ENCODE measurements at places on chromosomes 4 and X.

- no peak for DNase-seq
Observed at GRCh38 chr4:149645790-149646189, 169.9 kb downstream of the IQCM start.

- DNase-seq, result no peak
Observed at GRCh38 chr4:172546782-172547181, 621.8 kb upstream of the GALNT7 start.

- no peak for DNase-seq
Observed at GRCh38 chrX:48864210-48864609, 28.8 kb upstream of the PCSK1N start.

DNA sequence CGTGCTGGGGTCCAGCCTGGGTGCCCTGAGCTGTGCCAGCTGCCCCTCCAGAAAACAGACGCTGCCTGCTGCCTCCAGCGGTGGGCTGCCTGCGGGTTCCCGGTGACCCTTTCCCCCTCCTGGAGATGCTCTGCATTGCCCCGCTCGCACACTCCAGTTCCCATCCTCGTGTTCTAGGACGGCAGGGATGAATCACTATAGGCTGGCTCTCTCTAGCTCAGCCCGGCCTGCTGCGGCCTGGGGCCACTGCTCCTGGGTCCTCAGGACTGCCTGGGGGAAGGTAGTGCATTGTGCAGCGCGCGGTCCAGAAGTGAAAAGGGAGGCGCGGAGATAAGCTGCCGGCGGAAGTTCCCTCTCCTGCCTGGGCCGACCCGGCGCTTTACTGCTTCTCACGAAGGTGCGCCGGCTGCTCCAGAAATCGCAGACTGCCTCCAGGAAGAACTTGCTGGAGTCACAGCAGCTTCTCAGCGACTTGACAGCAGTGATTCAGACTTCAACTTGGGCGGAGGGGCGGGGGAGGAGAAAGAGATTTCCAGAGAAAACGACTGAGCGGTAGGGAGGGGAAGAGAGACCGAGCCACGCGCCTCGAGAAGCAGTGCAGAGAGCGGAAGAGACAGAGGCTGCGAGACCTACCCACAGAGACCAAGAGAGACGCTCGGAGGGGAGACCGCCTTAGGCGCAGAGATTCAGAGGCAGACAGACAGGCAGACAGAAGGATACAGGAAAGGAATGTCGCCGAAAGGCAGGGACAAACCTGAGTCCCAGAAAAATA lies 6.7 kb upstream of the MSX1 start:
- no peak for DNase-seq

DNA sequence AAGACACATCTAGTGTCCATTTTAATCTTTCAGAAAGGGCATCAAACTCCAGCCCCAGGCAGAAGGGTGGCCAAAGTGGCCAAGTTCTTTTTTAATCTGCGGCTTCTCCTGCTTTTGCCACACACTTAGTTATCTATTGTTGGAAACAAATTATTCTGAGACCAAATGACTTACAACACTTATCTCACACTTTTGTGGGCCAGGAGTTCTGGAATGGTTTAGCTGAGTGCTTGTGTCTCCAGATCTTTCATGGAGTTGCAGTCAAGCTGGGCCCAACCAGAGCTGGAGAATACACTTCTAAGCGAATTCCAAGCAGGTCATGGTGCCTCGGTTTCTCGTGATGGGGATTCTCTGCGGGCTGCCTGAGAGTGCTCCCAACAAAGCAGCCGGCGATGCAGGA lies 4.0 kb downstream of the TXK start:
- DNase-seq, result no peak

- DNase-seq, result no peak
Observed at GRCh38 chr4:109967798-109968520, 55.3 kb downstream of the EGF start.

GRCh38 chrX:53704294-53704693 lies 17.8 kb upstream of the HUWE1 start:
- DNase-seq, result no peak

DNA sequence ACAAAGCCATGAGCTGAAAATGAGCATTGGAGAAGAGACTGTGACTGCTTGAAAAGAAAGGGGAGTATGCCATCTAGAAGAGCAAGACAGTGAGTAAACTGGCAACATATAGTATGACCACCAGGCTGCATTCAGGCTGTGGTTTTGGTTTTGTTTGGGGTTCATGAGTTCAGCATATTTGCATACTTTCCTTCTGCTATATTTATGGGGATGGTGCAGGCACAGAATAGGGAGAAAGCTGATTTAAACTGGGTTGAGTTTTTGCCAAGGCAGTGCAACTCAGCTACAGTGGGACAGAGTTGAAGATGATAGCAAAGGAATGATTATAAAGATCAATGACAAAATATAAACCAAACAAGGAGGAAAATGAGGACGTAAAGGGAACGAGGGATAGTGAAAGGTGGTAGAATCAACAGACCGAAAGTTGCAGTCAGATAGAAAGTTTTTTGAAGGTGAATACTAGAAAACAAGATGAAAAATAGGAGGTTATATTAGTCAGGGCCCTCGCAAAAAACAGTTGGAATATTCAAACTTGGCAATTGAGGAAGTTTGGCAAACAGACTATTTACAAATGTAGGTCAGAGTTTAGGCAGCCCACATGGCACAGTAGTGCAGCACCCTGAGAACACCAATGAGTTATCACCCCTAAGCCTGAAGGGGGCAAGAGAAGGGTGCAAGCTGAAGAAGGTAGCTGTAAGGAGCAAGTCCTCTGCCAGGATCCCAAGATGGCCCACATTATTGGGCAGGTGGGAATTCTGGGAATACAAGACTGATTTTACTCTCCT lies 114.8 kb upstream of the MAP9 start:
- DNase-seq, result no peak

DNA sequence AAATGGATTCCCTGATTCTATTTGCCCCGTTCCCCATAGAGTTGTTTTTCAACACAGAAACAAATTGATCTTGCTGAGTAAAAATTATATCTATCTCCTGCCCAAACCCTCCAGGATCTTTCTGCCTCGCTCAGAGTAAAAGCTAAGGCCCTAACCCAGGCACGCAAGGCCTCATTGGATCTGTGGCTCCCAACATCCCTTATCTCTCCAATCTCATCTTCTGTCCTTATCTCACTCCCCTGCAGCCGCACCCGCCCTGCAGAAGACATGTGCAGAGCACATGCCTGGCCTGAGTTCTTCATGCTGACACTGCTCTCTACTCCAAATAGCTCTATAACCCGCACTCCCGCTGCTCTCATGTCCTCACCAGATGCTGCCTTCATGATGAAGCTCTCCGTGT lies 543.8 kb upstream of the ZFP42 start:
- DNase-seq, result peak; percentile 9

GRCh38 chr4:72846280-72847111 lies 223.0 kb downstream of the COX18 start:
- no peak for DNase-seq

GRCh38 chrX:48569958-48570357 lies 4.3 kb upstream of the RBM3 start:
- no peak for DNase-seq

DNA sequence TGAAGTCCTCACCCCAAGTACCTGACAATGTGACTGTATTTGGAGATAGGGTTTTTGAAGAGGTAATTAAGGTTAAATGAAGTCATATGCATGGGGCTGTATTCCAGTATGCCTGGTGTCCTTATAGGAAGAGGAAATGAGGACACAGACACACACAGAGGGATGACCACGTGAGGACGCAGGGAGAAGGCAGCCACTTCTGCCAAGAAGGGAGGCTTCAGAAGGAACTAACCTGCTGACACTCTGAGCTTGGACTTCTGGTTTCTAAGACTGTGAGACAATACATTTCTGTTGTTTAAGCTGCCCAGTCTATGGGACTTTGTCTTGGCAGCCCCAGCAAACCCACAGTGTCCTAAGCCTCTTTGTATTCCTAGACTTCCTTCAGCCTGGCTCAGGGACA lies 3.0 kb upstream of the SLC2A9 start:
- no peak for DNase-seq

DNA sequence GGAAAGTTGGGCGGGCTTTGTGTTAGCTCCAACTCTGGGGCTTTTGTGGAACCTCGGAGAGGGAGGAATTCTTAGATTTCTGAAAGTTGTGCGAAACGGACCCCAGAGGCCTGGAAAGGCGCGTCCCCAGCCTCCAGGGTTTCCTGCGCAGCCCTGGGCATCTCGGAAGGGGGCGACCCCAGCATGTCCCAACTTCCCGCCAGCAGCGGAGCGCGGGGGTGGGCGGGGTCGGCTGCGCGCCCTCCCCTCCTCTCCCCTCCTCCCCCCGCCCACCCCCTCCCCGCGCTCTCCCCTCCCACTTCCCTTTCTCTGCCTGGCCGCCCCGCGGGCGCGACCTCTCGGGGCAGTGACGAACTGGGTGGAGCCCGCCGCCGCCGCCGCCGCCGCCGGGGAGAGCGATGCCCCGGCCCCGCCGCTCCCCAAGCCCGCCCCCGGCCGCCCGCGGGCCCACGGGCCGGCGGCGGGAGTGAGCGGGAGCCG lies 16.8 kb downstream of the PTTG2 start:
- DNase-seq, result no peak

GRCh38 chr4:168570466-168570865 lies 73.6 kb downstream of the PALLD start:
- no peak for DNase-seq

DNA sequence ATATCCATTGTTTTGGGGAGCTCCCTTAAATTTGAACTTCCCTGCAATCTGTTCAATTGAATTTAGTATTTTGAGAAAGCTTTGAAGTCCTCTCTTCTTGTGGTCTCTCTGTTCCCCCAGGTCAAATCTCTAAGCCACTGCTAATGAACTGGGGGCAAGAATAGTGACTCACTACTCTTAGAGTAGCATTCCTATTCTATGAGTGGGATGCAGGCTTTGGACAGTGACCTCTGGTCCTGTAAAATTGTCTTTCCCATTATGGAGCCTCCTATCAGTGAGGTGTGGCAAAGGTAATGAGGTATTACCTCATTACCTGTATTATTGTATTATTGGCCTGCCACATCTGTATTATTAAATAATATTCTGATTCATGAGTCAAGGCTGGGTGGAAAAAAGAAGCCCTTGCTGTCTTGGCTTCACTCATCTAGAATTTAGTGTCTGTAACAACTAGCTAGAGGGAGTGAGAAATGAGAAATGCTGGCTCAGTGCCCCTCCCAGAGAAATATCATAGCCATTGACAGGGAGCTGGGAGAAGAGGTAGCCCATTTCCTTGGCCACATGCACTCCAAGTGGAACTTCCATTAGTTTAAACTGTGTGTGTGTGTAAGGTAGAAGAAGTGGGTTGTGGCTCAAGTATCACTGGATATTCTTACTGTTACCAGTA lies 393.9 kb upstream of the CTSO start:
- peak; percentile 26 for DNase-seq

DNA sequence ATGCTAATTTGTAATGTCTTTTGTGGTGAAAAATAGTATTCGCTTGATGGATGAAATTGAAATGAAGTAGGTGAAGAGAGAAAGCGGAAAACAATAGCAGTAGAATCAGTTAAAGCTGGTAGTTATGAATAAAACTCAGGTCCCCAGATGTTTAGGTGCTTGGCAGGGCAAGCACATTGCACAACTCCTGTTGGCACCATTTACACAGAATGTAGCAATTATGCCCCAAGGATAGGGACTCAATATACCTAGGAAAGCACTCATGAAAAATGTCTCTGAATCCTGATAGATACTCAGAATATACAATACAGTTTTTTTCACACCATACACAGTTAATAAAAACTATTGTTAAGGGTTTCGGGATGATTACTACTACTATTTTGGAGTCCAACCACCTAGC lies 26.5 kb upstream of the GRIA3 start:
- DNase-seq, result no peak

- no peak for DNase-seq
Observed at GRCh38 chrX:153744210-153745066, 19.6 kb upstream of the PLXNB3 start.

GRCh38 chr4:140637836-140638235 lies 69.1 kb upstream of the UCP1 start:
- DNase-seq, result no peak

- no peak for DNase-seq
Observed at GRCh38 chr4:171979461-171979860, 166.3 kb downstream of the GALNTL6 start.

DNA sequence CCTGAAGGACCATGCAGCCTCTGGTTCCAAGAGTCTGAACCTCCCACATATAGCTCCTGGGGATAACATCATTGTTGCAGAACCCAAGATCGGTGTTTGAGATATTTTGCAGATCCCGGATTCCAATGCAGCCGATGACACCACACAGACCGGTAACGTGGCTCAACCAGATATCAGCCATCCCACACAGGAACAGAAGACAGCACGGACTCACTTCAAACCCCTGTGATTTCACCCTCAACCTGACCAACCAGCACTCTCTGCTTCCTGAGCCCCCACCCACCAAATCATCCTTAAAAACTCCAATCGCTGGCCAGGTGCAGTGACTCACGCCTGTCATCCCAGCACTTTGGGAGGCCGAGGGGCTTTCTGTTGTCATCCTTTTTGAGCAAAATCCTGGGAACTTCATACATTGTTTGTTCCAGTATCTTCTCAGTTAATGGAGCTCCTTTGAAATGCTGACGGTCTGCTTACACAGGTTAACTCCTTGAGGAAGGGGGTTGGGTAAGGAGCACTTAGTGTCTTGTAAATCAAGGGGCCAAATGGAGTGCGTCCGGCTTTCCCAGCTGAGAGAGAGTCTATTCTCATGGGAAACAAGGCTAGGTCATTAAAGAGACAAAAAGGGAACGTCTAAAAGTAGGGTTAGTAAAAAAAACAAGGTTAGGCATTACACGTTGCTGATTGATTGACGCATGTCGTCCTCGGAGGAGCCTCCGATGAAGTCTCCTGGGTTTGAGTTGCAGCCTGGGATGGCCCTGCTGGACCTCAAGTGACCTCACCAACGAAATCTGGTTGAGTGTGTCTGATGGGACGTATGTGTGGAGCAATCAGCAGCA lies 230.4 kb downstream of the CRLF2 start:
- no peak for DNase-seq

DNA sequence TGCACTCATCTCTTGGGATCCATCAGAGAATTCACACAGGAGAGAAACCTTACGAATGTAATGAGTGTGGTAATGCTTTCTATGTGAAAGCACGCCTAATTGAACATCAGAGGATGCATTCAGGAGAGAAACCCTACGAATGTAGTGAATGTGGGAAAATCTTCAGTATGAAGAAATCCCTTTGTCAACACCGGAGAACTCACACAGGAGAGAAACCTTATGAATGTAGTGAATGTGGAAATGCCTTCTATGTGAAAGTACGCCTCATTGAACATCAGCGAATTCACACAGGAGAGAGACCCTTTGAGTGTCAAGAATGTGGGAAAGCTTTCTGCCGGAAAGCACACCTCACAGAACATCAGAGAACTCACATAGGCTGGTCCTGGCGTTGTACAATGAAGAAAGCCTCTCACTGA lies 42.8 kb downstream of the ZNF157 start:
- DNase-seq, result no peak

- no peak for DNase-seq
Observed at GRCh38 chr4:87116231-87116630, 104.2 kb downstream of the KLHL8 start.
